ENCODE measurements at places on chromosomes 12 and 14. TPM values are rescaled to one million over a fixed set of nuclear protein-coding genes. Genes with fewer than 3 reads are reported as not detected.

Gene TOMM20L
- not detected for total RNA-seq

Gene UNG
- total RNA-seq: 36.8 TPM

Gene ACRBP
- total RNA-seq: 1.9 TPM

Gene CRIP1
- 6.2 TPM for total RNA-seq

Gene RFX4
- total RNA-seq: 32.8 TPM

Gene FBXL14
- 43.2 TPM for total RNA-seq

Gene HPD
- not detected for total RNA-seq

Gene GPX2
- not detected for total RNA-seq

Gene CMKLR1
- 4.1 TPM for total RNA-seq

Gene SP1
- 22.5 TPM for total RNA-seq

Gene TAPBPL
- total RNA-seq: 9.7 TPM

Gene AQP6
- 0.74 TPM for total RNA-seq

Gene PMCH
- not detected for total RNA-seq

Gene ANKS1B
- 346 TPM for total RNA-seq

Gene RTL1
- not detected for total RNA-seq

Gene ST8SIA1
- total RNA-seq: 54.5 TPM

Gene TCL1A
- total RNA-seq: not detected

Gene TAS2R20
- 11.1 TPM for total RNA-seq

Gene ANO2
- total RNA-seq: 15.1 TPM

Gene TMEM119
- total RNA-seq: 7.3 TPM

Gene PRPH
- total RNA-seq: 0.50 TPM

Gene LMNTD1
- total RNA-seq: 4.9 TPM

Gene TMTC1
- total RNA-seq: 68.6 TPM

Gene CALCOCO1
- total RNA-seq: 171 TPM

Gene B3GNT4
- 9.6 TPM for total RNA-seq

Gene DACT1
- total RNA-seq: 15.7 TPM

Gene GPR135
- total RNA-seq: 8.5 TPM

Gene SPATA7
- total RNA-seq: 52.9 TPM

Gene RAP1B
- 68.6 TPM for total RNA-seq

Gene PLCZ1
- not detected for total RNA-seq

Gene SOAT2
- total RNA-seq: 0.25 TPM

Gene TBX3
- 4.3 TPM for total RNA-seq

Measured in dorsolateral prefrontal cortex (tissue), 122 donors.